ENCODE measurements at places on chromosomes 12 and 14. TPM values are rescaled to one million over a fixed set of nuclear protein-coding genes. Genes with fewer than 3 reads are reported as not detected.

EML1 gene
- not detected for polyA plus RNA-seq

FAR2 gene
- polyA plus RNA-seq, result 0.62 TPM

CLEC4C gene
- 1.9 TPM for polyA plus RNA-seq

MAP1LC3B2 gene
- polyA plus RNA-seq, result 3.7 TPM

KRT82 gene
- not detected for polyA plus RNA-seq

WSCD2 gene
- polyA plus RNA-seq, result not detected

DAAM1 gene
- 30.6 TPM for polyA plus RNA-seq

SLC7A8 gene
- not detected for polyA plus RNA-seq

All from GM12878 (cell line).